ENCODE measurements at places on chromosomes 3 and 15. TPM values are rescaled to one million over a fixed set of nuclear protein-coding genes. Genes with fewer than 3 reads are reported as not detected.

DNA sequence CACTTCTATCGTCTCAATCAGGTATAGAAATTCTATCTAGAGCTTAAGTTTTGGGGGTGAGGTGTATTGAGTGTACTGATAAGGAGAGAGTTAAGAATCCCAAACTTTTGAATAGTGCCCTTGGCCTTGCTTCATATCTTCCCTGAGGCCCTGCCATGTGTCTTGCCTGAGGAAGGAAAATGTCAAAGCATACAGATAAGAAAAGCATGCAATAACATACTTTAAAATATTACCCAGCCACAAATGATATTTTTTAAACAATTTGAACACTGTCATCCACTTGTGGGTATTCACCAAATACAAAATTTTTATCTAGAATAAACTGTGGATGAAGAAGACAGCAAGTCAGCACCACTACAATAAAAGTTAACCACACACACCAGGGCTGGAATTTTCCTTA is 631.0 kb upstream of the ALCAM start:
- DNase-seq = no peak

- no peak for DNase-seq
These were observed 10.3 kb downstream of the DZIP3 start for GRCh38 chr3:108599677-108600409.

IMPG2 gene
- total RNA-seq = 0.26 TPM

DNA sequence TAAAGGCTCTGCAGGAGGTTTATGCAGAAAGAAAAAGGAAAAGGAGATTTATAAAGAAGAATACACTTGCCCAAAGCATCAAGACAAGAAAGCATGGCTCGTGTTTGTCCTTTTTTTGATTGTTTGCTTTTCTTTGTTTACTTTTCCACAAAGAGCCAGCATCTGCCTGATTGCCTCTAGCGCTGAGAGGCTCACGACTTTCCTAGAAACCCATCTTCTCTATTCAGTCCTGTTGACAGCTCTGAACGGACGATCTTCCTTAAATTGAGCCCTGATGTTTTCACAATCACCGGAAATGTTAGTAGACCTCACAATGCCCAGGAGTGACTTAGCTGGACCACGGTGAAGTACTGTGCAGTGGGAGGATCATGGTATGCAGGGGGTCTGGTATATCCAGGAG is 12.4 kb downstream of the GP5 start:
- no peak for DNase-seq

DNA sequence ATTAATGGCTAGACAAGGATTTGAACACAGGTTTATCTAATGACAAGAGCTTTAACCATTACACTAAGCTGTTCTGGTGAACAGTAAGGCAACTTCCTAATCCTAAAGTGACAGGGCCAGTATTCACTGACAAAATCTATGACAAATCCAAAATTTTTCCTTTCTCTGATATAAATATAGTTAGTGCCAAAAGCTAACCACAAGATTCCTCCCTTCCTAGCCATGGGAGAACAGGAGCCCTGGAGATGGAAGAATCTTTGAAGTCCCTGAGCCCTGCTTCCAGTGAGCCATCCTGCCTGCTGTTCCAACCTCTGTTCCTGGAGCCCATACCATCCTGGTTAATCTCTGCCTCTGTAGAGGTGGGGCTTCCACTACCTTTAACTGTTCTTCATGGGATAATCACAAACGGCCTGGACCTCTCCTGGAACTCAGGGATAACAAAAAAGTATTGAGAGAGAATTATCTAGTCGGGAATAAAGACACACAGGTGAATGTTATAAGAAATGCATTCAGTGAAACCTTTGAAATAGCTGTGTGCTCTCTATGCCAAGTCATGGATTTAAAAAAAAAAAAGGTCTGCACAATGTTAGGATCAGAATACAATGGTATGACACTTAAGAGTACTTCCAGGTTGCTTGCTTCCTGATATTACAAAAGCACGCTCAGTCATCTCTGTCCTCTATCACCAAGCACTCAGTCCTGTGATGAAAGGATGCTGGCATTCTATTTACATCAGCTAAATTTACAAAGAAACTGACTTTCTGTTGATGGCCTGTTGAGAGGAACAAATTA is 235.8 kb downstream of the SUCLG2 start:
- DNase-seq = no peak

VGLL4 gene
- total RNA-seq = 54.5 TPM

DNA sequence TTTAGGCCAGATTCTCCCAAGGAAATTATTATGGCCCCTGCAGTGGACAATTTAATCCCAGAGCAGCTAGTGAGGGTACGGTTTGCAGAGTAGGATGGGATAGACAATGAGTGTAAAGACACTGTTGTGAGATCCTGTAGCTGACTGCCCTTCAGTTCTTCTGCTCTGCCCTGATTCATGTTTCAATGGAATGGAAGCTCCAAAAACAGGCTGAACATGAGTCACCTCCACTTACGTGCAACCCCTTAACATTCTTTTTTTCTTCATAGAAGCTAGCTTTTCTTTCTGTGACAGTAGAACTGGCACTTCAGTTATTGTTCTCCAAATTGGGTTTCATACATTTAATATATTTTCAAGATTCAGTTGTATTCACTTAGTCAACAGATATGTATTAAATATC is 32.1 kb downstream of the CLDN18 start:
- no peak for DNase-seq

DNA sequence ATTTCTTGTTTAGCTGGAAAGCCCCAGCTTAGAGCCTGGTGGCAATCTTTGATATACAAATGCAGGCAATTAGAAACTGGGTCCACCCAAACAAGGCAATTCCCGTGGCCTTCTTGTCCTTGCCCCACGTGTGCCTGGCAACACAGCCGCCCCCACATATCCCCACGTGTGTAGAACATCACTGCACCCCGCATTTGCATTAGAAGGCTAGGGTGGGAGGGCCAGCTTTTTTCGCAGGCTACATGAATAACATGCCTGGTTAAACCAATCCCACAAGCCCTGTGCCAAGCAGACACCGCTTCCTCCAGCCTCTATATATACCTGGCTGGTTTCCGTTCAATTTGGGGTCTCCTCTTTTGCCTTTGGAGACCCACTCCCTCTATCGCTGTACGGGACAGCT is 250.2 kb downstream of the ZNF385D start:
- DNase-seq = no peak

DNA sequence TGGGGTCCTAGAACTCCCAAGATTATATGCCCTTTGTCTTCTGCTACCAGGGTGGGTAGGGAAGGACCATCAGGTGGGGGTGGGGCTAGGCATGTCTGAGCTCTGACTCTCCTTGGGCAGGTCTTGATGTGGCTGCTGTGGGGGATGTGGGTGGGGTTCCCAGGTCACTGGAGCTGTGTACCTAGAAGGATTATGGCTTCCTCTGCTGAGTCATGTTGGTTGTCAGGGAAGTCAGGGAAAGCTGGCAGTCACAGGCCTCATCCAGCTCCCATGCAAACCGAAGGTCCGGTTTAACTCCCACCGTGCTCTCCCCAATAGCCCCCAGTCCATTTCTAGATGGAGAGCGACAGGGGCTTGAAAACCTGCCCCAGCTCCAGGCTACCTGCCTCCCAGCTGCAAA is 35.2 kb downstream of the EID1 start:
- DNase-seq = no peak

CD86 gene
- total RNA-seq = 13.4 TPM

RFC4 gene
- total RNA-seq = 12.9 TPM

AGTR1 gene
- total RNA-seq = 7.4 TPM

PLS1 gene
- total RNA-seq = 24.1 TPM

- DNase-seq = no peak
These were observed 4.4 kb upstream of the ATP13A4 start for GRCh38 chr3:193559100-193559499.

- peak; percentile 79 for DNase-seq
These were observed 12.5 kb upstream of the CAMKV start for GRCh38 chr3:49882166-49882565.

DNA sequence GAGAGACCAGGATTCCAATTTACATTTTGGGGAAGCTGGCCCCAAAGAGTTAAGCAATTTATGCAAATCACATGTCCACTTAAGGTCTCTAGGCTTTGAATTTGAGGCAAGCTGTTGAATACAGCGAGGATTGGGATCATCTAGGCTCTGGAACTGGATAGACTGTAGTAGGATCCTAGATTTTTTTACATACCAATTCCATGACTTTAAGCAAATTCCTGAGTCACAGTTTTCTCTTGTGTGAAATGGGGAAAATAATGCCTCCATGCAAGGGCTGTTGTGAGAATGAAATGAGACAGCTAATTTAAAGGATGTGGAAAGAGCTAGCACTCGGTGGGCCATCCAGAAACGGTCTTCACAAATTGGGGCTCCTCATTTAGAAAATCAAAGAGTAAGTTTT is 103.4 kb downstream of the MINAR1 start:
- DNase-seq = no peak

CDCP1 gene
- total RNA-seq = 31.4 TPM

DNA sequence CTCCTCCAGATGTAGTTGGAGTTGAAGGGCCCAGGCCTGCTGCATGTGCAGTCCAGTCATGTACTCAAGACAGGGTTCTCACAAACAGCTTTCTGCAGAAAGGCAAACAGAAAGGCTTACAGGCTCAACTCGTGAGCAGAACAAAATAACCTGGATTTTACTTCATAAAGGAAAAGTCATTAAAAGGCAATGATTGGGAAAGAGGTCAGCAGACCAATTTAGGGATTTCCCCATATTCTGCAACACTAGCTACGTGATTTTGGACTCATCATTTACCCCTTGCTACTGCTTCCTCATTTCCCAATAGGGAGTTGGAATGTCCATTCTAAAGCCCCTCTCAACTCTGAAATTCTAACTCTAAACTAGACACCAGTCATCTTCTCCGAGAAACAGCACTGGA is 18.1 kb downstream of the METTL6 start:
- no peak for DNase-seq

RHOV gene
- total RNA-seq = 0.55 TPM

- no peak for DNase-seq
These were observed at the start of gene GPR149 for GRCh38 chr3:154430014-154430413. TSS of gene GPR149 (minus strand) at chr3:154430190. CDS start at chr3:154429615, 575 bp downstream.

LAMB2 gene
- total RNA-seq = 484 TPM

CILP gene
- total RNA-seq = 1.4 TPM

PGBD4 gene
- 1.8 TPM for total RNA-seq

- no peak for DNase-seq
These were observed 178.8 kb downstream of the MBNL1 start for GRCh38 chr3:152447511-152447910.

- no peak for DNase-seq
These were observed 51.8 kb downstream of the GRAMD1C start for GRCh38 chr3:113890256-113890900.

PARP15 gene
- 5.8 TPM for total RNA-seq

GRCh38 chr15:41019174-41019573 is 65.9 kb downstream of the CHAC1 start:
- DNase-seq = no peak

- no peak for DNase-seq
These were observed 31.3 kb downstream of the PDCD6IP start for GRCh38 chr3:33829720-33830119.

GRCh38 chr15:90039996-90040395 is 38.9 kb downstream of the ZNF710 start:
- no peak for DNase-seq

RBP2 gene
- total RNA-seq = 9.3 TPM

- DNase-seq = no peak
These were observed 183.3 kb downstream of the PDE8A start for GRCh38 chr15:85164841-85165466.

DNA sequence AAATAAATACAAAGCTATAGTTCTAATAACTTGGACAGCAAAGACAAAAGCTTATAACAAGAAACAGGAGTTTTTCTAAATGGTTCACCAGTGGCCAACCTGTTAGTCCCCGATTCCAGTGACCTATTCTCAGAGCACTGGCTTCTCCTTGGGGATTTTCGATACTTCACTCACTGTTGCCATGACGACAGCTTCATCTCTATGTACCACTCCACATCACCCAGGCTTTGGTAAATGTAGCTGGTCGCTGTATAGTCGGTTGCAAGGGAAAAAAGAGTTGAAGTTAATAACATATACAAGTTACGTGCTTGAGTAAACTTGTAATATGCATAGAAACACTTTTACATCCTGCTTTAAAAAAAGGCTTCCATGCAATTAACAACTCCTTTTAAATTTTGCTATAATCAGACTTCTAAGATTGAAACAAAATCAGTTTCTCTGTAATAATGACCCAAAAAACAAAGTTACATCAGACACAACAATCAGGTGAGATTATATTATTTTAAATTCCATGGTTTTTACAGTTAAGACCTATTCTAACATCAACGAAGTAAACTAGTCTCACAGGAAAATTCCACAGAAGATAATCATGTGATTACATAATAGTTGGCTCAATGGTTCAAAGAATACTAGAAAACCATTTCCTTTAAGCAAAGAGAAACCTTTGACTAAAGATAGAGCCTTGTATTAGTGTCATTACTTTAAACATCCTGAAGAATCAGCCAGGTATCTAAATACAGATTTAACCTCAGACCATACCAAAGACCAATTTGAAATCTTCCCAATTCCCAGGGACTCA is 2.9 kb downstream of the CCNL1 start:
- no peak for DNase-seq

GASK1A gene
- 11.3 TPM for total RNA-seq

DNA sequence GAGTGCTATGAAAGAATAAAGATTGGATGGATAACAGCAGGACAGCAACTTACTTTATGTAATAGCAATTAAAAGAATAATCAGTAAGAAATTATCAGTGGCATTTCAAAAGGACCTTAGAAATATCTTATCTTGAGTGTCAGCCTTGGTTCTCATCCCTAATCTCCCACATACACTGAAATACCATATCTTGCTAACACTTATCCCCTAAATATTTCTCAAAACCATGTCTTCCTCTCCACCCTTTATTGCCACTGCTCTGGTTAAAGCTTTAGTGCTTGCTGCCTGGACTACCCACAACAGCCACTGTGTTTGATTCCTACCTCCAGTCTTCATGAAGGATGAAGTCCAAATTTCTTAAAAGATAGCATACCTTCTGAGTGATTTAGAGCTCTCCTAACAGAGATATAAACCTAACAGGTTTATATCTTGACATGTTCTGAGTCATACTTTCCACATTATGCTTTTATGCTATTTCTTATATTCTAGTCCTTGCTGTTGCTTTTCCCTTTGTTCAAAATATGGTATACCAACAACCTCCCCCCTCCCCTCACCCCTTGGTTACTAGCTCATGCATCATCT is 202.8 kb downstream of the RSRC1 start:
- DNase-seq = no peak

- DNase-seq = no peak
These were observed 30.3 kb downstream of the HCLS1 start for GRCh38 chr3:121630355-121630754.

DNA sequence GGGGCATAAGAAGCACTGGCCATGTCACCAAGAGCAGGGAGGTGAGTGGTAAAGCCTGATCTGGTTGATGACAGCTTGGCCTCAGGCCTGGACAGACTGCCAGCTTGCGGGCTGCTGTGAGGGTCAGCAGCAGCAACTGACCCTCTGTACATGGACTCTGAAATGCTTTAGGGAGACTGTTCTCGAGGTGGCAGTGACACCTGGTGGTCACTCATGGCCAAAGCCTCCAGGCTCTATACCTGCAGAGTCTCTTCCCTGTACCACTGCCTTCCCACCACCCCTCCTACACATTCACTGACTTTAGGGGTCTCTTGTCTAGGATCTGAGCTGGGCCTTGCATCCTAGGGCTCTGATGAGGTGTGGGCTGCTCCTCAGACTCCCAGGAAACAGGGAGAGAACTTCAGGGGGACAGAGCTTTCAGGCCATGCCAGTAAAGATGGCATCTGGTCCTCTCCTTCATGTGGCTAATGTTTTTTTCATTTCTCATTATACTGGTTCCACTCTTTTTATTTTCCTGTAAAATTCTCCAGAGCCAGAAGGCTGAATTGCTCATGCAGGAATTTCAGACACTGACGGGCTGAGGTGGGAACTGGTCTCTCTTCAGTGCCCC is 17.2 kb upstream of the TIMP4 start:
- no peak for DNase-seq
